NCI-H460 (cell line): ENCODE measurements at places on chromosomes 16 and 17. TPM values are rescaled to one million over a fixed set of nuclear protein-coding genes. Genes with fewer than 3 reads are reported as not detected.

ZNF200 gene
- 11.9 and 14.5 TPM in 2 replicates for total RNA-seq

CORO1A gene
- 0.64 TPM in 1 of 2 replicates, not detected in the other for total RNA-seq

KCNH4 gene
- total RNA-seq = 0.05 TPM in 1 of 2 replicates, not detected in the other

GCGR gene
- 0.40 and 0.58 TPM in 2 replicates for total RNA-seq

PRSS33 gene
- not detected in 2 replicates for total RNA-seq

IGFBP4 gene
- 7.2 and 10.8 TPM in 2 replicates for total RNA-seq

GSDMA gene
- total RNA-seq = not detected in 2 replicates

PDXDC1 gene
- total RNA-seq = 33.8 and 40.4 TPM in 2 replicates

COX6A2 gene
- not detected in 2 replicates for total RNA-seq

ANKRD11 gene
- 49.2 and 56.1 TPM in 2 replicates for total RNA-seq

MGAT5B gene
- total RNA-seq = 0.72 and 1.2 TPM in 2 replicates

SRCIN1 gene
- 2.8 and 3.0 TPM in 2 replicates for total RNA-seq

RCVRN gene
- total RNA-seq = not detected in 2 replicates

- DNase-seq = no peak
Observed at GRCh38 chr17:40329839-40330794, 21.1 kb downstream of the RARA start.

DNA sequence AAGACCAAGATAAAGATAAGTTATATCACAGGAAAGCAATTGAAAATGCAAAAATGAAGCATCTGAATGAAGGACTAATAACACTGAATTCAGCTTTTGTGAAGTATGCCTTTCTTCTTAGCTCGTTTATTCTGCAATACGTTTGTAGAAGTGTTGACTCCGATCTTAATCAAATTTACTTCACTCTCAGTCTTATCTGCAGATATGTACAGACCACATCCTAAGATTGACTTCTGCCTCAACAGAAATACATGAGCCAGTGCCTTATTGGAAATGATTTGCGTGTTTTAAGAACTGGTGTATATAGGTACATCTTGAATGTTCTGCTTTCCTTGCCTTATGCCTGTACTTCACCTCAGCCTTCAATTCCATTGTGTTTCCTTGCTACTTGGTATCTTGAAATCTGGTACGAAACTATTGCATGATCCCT lies 1.3 kb downstream of the ATF7IP2 start:
- DNase-seq = no peak

GRCh38 chr17:55683550-55684315 lies 38.9 kb downstream of the TMEM100 start:
- no peak for DNase-seq

DNA sequence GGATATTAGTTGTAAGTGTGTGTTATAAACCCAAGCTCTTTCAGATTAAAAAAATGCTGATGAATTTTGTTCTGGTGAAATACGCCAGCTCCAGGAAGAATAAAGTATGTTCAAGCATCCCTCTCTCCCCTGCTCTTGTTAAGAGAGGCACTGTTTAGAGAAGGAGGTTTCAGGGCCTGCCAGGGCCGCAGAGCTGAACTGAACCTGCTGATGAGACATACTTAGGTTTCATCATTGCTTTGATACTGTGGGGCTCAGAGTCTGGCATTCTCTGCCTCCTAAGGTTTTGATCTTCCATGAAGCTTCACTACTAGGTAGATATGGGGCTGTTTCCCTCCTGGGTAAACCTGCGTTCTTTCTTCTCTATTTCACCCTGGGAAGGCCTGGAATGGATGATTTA lies 175.3 kb upstream of the FAM20A start:
- no peak for DNase-seq

DNA sequence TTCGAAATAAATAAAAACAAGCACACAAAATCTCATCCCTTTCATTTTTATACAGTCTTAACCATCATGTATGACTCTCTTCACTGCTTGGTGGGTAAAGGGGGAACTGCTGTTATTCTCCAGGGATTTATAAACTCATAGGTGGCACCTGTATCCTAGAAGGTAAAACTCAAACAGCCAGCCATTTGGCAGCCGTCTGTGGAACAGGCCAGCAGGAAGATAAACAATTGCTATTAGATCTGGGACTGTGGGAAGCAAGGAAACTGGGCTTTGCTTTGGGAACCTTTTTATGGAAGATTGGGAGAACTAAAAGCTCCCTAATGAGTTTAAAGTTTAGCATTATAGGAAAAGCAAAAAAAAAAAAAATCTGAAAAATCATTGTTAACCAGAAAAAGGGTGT lies 126.0 kb downstream of the TANGO6 start:
- no peak for DNase-seq

- no peak for DNase-seq
Observed at GRCh38 chr17:47072886-47073285, 93.8 kb upstream of the RPRML start.

- DNase-seq = peak; percentile 48
Observed at GRCh38 chr17:55540414-55541091, 29.3 kb upstream of the SMIM36 start.

- DNase-seq = no peak
Observed at GRCh38 chr16:73629011-73629410, 581.1 kb upstream of the ZFHX3 start.

GRCh38 chr16:66858740-66859396 lies 14.7 kb downstream of the CA7 start:
- DNase-seq = no peak

GRCh38 chr16:9837481-9837880 lies 344.7 kb downstream of the GRIN2A start:
- no peak for DNase-seq

GRCh38 chr16:79601092-79601930 lies 774 bp upstream of the MAF start:
- no peak for DNase-seq

- no peak for DNase-seq
Observed at GRCh38 chr16:67161595-67162058, 1.9 kb downstream of the FBXL8 start.

- no peak for DNase-seq
Observed at GRCh38 chr17:58337210-58337599, 8.6 kb upstream of the TSPOAP1 start.

DNA sequence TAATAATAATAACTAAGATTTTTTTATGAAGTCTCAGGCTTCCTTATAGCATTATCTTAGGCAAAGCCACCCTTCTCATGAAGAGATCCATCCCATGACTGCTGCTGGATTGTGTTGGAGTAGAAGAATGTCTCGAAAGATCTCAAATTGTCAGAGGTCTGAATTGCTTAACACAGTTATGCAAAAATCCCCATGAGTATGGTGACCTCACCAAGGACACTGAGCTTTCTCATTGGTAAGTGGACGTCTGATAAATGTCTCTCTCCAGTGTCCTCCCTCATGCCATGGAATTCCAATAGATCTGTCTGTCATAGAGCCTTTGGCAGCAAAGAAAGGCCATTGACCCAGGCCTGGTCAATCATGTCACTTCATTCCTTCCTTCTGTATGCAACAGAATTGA lies 264.5 kb downstream of the CDH11 start:
- DNase-seq = no peak

DNA sequence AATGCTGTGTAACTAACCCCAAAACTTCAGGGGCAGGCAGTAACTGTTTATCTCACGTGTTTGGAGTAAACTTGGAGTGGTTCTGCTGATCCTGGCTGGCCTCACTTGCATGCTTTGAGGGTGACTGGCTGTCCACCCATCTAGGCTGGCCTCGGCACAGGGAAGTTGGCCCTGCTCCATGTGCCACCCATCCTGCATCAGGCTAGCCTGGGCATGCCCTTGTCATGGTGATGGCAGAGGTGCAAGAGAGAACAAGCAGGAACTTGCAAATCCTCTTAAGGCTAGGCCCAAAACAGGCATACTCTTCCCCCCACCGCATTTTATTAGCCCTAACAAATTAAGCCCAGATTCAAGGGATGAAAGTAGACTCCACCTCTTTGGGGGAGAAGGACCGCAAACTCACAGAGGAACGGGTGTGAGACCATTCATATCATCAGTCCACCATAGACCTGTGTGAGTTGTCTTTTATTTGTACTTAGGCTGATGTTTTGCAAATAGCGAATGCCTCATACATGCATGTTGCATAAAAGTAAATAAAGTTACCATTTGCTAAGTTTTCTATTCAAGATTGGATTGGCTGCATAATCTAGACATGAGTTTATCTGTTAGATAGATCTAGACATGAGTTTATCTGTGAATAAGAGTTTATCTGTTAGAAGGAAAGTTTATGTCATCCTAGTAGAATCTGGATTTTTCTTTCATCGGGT lies 221.0 kb downstream of the CCDC182 start:
- DNase-seq = peak; percentile 22
